ENCODE measurements at places on chromosomes 12 and 14.

- no peak for DNase-seq
Measured at GRCh38 chr14:54627540-54628363, 60.8 kb downstream of the SAMD4A start.

DNA sequence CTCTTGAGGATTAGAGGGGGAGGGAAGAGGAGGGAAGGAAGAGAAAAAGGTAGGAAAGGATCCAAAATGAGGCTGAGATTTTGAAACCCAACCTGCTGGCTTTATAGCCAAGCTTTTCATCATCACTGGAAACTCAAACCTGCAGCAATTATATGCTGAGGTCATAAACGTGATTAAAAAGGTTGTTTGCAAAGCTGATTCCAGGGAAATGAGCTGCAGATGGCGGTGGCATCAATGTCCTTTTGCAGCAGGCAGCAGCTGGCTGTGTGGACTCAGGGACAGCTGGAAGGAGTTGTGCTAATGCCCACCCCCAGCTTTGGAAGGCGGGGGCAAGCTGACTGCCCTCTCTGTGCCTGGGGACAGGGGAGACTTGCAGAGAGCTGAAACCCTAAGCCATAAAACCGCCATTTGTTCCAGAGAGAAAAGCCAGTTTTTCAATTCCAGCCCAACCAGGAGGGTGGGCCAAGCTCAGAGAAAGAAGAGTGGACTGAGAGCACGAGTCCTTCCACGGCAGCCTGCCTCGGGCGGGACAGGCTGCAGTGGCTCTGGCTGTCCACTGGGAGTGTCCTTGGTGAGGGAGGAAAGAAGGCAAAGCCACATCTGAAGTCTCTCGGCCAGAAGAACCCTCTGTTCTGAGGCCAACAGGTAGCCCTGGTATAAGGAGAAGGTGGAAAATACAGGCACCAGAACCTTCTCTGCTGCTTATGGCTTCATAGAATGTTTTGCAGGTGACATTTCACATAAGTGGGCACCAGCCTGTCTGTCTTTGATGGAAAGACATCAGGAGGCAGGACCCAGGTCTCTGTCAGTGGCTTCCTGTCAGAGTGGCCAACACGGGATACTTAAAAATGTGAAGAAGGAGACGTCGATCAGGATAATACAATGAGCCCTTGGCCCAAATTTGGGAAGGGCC lies 90.7 kb downstream of the SINHCAF start:
- no peak for DNase-seq

GRCh38 chr14:23160924-23161522 lies 22.4 kb downstream of the SLC7A8 start:
- DNase-seq: peak; percentile 89

DNA sequence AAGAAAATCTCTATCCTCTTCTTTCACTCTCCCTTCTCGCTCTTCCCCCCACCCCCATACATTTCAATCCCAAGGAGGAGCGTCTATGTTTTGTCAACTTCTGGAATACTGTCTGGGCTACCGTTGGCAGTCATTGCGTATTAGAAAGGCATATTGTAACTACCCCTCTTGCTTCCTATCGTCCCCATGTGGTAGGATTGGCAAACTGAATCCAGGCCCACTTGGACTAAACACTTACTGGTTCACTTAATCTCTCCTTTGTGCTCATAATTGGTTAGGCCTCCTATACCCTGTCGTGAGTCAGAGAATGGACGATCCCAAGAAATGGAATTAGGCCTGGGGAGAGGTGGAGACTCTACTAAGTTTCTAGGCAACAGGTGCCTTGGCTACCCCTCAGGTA lies 68.8 kb upstream of the SLC8A3 start:
- no peak for DNase-seq

- DNase-seq: no peak
Measured at GRCh38 chr12:12880537-12880936, 10.8 kb upstream of the GPRC5A start.

DNA sequence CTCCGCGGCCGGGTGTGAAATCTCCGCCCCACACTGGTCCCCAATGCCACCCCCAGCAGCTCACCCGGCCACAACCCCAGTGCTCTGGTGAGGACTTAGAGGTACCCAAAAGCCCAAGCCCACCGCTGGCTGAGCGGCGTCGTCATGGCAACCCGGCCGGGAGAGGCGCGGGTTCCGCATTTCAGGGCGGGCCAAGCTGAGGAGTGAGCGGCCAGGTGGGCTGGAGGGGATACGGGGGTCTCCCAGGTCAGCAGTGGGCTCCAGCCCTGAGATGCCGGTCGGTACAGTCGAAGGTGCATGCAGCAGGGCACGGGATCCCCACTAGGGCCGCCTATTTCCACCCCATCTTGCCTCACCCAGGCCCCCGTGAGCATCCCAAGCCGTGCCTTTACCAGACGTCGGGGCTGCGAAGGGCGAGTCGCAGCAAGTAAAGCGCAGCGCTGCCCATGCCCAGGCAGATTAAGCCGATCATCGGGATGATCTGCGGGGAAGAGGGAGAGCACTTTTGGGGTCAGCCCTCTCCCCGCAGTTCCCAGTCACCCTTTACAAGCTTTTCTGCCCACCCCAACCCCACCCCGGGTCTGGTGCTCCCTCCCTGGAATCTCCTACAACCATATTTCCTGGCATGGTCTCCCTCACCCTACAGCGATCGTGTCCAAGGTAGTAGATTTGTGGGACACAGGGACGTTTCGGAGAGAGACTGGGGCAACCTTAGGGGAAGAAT lies 6.9 kb downstream of the SHMT2 start:
- DNase-seq: no peak

- no peak for DNase-seq
Measured at GRCh38 chr12:27185234-27186021, 58.7 kb upstream of the STK38L start.

DNA sequence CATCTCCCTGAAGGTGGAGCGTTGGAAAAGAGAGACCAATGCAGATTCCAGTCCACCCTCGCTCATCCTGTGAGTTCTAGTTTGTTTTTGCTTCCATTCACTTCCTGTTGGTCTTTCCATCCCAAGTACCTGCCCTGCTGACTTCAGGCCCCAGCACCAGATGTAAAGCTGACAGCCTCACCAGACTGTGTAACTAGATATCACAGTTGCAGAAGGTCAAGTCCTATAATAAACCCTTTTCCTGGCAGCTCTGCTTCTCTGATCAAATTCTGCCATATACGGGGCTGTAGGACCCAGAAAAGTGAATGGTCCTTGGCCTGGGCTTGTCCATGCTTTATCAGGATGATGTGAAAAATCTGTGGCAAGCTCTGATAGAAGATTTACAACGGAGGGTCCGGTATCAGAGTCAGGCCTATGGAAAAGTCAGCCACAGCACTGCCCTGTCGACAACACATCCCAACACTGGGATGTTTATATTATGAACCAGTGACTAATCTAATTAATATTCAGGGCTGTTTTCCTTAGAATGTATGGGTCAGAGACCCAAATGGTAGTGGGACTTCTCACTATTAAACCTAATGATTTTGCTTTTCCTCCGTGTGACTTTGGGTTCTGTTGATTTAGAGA lies 42.1 kb downstream of the CCDC175 start:
- no peak for DNase-seq

GRCh38 chr12:82730953-82731459 lies 44.3 kb downstream of the TMTC2 start:
- DNase-seq: no peak

DNA sequence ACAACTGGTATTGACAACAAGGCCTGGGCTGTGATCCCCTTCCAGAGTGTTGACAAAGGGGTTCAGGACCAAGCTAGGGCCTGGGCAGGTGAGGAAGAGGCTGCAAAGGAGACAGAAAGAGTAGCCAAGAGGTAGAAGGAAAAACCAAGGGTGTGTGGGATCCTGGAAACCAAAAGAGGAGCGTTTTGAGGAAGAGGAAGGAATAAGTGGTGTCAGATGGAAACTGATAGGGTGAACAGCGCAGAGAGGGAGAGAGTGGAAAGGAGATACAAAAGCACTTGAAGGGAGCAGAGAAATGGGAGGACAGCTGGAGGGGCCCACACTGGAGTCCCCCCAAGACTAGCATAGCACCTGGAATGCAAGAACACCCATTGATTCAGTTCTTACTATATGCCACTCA lies 8.3 kb upstream of the HVCN1 start:
- DNase-seq: no peak

DNA sequence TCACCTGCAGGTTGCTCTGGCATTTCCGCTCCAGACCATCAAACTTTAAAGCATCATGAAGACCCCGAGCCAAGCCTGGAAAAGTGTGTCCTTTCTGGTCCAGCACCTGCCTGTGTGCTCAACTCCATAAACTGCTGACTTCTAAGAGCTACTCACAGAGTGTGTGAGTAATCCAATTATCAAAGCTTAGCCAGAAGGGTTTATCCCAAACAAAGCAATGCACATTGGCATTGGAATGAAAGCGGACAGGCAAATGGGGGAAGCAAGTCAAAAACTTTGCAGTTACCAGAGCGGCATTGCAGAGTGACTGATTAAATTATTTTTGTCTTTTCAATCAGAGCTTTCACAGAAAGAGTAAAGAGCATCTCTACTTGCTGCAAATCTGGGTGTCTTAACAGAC lies 1262.4 kb upstream of the SEL1L start:
- no peak for DNase-seq

DNA sequence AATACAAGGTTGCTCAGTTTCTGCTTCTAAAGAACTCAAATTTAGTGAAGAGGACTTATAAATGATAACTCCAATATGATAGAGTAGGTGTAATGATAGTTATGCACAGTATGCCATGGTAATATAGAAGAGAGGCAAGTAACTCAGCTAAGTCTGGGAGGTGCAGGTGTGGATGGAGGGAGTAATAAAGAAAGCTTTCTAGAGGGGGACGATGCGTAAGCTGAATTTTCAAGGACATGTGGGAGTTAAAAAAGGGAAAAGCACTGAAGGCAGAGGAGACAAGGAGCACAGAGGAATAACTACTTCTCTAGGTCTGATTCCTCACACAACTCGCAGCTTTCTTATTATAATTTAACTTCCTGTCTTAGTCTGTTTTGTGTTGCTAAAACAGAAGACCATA lies 49.1 kb upstream of the ZDHHC17 start:
- no peak for DNase-seq

DNA sequence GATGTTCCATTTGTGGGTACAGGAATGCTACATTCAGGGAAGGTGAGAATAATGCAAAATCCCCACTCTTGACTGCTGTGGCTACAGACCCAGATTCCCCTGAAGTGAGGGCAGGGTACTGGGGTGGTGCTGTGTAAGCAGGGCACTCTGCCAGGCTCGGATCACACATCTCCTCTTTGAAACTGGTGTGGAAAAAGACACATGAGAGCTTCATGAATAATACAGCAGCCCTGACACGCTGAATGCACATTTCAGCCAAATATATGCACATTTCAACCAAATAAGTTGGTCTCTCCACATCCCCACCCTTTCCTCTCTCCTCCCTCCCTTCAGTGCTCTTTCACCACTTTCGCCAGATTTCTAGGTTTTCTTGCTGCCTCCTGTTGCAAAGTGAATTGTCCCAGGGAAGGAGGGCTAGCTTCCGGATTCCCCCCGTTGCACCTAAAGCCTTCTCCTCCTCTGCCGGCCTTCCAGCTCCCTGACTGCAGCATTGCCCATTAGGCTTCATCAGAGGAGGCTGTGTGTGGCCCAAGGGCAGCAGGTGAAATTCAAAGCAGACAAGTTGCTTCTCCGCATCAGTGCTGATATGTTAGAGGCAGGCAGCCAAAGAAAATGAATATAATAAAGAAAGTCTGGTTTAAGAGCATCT lies 118.2 kb upstream of the TMCC3 start:
- DNase-seq: no peak

- DNase-seq: no peak
Measured at GRCh38 chr12:90124914-90125313, 416.3 kb upstream of the ATP2B1 start.

GRCh38 chr12:3552726-3553045 lies 61.7 kb downstream of the PRMT8 start:
- no peak for DNase-seq

- no peak for DNase-seq
Measured at GRCh38 chr14:74221741-74222140, 17.5 kb upstream of the VSX2 start.

DNA sequence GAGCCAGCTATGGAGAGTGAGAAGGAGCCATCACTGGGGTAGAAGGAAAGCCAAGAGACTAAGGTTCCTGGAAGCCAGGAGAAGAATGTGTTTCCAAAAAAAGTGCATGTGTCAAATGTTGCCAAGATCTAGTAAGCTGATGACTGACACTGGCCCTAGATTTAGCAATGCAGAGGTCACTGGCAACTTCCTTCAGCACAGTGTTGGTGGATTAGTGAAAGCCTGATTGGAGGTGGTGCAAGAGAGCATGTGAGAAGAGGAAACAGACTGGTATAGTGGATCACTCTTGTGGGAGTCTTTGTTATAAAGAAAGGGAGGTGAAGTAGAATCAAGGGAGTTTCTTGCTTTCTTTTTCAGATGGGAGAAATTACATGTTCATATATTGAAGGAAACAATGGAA lies 34.1 kb upstream of the CHGA start:
- DNase-seq: no peak

DNA sequence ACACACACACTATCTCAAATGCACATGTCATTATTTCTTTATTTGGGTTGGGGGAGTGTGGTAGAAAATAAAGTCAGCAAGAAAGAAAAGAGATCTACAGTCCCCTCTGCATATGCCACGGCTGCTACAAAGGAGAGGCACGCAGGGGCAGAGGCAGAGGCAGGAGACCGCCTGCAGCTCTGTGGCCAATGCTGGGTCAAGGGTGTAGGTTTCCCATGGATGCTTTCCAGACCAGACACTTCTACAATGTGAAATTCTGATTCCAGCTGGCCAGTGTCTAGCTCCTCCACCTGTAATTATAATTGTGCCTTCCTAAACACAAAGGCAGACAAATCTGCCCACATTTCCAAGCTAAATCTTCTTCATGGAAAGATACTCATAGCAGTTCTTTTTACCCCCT lies 19.2 kb downstream of the VPS37B start:
- no peak for DNase-seq

DNA sequence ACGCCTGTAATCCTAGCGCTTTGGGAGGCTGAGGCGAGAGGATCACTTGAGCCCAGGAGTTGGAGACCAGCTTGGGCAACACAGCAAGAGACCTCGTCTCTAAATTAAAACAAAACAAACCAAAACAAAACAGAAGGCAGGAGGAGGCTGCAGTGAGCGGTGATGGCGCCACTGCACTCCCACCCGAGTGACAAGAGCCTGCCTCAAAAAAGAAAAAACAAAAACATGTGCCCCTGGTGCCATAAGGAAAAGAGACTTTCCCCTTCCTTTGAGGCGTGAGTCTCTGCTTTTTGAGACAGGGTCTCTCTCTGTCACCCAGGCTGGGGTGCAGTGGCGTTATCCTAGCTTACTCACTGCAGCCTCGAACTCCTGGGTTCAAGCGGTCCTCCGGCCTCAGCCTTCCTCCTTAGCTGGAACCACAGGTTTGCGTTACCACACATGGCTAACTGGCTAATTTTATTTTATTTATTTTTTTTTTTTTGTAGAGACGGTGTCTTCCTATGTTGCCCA lies 9.0 kb upstream of the EAPP start:
- DNase-seq: no peak

DNA sequence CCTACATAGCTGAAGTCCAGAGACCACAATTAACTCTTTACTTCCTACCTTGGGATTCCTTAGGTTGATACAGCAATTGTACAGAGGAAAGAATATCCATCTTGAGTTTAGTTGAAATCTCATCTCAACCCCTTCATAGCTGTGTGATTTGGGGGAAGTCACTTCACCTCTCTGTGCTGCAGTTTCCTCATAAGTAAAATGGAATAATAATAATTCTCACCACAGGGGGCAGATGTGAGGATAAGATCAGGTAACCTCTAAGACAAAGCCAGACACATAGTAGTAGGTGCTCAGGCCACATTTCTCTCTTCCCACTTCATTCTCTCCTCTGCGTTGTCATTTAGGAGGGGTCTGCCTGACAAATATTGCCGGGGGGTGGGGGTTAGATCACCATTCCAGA lies 6.7 kb downstream of the FOXN4 start:
- DNase-seq: no peak

All from iPS DF 19.7 (cell line).